ENCODE measurements at places on chromosomes 6 and 20.

GRCh38 chr6:154343473-154344308 is 12.9 kb downstream of the IPCEF1 start:
- no peak for DNase-seq

GRCh38 chr20:40082436-40082835 is 606.6 kb downstream of the MAFB start:
- no peak for DNase-seq

- DNase-seq = no peak
Measured at GRCh38 chr6:137846772-137847313, 20.2 kb upstream of the TNFAIP3 start.

- no peak for DNase-seq
Measured at GRCh38 chr20:25697132-25697446, 436 bp upstream of the ZNF337 start.

All from activated naive CD4-positive, alpha-beta T cell treated with anti-CD3 and anti-CD28 coated beads for 36 hours (primary cell).